NCI-H2171 treated with DMSO at 0.1 percent for 48 hours (cell line): ENCODE measurements at places on chromosomes 1 and 21.

DNA sequence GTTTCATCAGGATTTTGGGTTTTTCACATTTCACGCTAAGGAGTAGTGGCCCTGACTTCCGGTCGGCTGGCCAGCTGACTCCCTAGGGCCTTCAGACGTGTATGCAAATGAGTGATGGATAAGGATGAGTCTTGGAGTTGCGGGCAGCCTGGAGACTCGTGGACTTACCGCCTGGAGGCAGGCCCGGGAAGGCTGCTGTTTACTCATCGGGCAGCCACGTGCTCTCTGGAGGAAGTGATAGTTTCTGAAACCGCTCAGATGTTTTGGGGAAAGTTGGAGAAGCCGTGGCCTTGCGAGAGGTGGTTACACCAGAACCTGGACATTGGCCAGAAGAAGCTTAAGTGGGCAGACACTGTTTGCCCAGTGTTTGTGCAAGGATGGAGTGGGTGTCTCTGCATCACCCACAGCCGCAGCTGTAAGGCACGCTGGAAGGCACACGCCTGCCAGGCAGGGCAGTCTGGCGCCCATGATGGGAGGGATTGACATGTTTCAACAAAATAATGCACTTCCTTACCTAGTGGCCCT is 23.1 kb upstream of the TNFRSF1B start:
- DNase-seq = no peak

- DNase-seq = peak; percentile 70
These were observed 83.0 kb downstream of the MAN1C1 start for GRCh38 chr1:25699500-25700143.

DNA sequence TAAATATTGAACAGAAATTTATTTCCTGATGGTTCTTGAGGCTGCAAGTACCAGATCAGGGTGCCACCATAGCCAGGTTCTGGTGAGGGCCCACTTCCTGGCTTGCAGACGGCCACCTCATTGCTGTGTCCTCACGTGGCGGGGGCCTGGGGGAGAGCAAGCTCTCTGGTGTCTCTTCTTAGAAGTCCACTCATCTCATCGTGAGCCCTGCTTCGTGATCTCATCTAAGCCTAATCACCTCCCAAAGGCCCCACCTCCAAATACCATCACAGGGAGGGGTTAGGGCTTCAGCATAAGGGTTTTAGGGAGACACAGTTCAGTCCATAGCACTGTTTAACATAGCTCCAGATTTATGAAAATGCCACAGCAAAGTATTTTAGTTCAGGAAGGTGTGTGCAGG is 119.7 kb downstream of the PRDM2 start:
- DNase-seq = no peak

GRCh38 chr1:230922620-230923019 is 54.3 kb upstream of the C1orf198 start:
- DNase-seq = no peak

GRCh38 chr1:93651695-93652094 is 29.9 kb downstream of the BCAR3 start:
- no peak for DNase-seq

DNA sequence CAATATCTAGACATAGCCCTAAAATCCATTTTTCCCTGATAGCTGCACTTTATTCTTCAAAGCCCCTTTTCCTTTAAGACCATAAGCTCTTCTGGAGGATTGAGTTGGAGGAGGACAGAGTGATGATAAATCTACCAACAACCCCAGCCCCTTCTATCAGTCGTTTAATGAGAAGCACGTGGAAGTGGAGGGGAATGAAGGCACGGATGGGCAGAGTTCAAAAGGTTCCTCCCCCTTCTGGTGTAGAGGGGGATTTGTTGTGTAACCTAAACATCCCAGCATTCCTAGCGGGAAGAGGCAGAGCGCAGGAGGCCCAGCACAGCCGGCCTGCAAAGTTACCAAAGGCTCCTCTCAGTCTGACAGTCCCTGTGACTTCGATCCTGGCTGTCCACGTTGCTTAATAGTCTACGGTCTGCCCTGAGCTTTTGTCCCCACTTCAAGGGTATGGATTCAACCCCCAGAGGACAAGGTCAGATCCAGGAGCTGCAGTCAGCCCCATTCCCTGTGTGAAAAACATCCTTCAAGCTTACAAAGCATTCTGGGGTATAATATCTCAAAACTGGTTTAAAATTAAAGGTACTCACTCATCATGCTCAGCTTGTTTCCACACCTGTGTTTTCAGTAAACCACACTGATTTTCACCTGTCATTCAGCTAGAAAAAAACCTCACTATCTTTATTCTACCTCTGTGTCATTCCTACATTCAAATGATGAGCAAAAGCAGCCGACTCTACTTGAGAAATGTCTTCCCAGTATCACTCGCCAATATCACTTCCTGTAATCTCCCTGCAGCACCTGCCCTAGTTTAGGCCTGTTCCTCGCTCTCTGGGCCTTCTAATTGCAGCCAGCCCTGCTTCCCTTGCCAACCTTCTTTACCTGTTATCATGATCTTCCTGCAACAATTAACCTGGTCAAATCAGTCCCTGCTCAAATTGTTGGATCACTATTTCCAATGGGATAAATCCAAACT is 117.9 kb downstream of the PLPP3 start:
- DNase-seq = no peak

DNA sequence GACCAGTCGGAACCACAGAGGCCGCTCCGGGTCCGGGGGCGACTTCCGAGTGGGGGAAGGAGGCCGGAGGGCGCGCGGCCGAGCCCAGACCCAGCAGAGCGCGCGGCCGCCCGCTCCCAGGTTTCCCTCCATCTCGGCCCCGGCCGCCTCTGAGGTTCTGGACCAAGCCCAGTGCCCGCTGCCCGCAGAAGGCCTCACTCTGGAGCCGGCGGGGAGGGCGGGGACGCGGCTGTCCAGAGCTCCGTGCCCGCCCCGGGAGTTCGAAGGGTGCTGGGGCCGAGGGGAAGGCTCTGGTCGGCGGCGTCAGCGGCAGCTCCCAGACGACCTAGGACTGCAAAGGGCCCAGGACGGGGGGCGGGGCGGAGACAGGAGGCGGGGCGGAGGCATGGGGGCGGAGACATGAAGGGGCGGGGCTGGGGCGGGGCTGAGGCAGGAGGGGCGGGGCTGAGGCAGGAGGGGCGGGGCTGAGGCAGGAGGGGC is 48.0 kb upstream of the SLC19A1 start:
- no peak for DNase-seq

GRCh38 chr21:42558846-42559245 is 45.2 kb downstream of the SLC37A1 start:
- DNase-seq = peak; percentile 8

DNA sequence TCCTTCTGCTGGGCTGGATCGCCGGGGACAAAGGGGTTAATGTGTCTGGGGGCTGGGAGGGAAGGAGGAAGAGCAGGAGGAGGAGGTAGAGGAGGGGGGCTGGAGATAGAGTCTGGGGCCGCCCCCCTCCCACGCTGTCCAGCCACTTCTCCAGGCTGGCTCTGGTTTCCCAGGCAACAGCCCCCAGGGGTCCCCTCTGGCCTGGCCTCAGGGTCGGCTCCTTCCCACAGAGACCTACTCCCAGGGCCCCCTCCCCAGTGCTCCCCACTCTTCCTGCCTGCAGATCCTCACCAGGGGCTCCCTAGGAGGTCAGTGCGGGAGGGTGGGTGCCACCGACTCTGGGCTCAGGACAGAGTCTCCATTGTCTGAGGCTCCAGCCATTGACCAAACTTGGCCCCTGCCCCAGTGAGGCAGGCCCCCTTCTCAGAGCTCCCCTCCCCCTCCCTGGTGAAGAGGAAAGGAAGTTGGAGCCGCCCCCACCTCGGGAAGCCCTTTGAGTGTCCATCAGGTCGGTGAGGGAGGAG is 34.1 kb downstream of the ARHGEF10L start:
- DNase-seq = no peak

DNA sequence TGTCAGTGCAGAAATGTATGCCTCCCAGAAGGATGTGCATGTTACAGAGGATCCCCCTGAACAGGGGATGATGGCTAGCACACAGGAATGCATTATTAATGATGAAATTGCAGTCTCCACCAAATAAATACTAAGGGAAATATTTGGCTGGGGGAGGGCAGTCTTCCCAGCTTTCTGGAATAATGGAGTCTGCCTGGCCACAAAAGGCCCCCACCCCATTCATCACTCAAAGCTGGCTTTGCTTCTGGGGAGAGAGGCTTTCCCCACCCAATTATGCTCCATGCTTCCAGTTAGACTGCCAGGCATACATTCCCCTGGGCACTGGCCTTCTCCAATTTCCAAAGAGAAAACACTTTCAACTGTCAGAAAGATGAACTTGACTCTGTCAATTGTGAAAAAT is 302.7 kb downstream of the SIPA1L2 start:
- peak; percentile 69 for DNase-seq

DNA sequence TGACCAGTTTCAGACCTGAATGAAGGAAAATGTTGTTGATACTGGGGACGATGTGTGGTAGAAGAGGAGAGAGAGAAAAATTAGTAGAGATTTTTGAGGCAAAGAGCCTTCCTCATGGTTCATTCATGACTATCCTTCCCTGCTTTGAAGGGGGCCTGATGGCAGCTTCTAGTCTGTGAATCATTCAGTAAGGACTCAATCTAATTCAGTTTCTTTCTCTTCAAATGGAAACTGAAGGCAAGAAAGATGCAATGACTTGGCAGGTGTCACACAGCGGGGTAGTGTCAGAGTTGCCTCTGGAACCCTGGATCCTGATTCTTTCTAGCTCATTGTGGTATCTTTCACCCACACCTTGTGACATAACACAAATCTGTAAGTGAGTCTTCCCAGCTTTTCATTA is 14.9 kb upstream of the CD5L start:
- DNase-seq = no peak

DNA sequence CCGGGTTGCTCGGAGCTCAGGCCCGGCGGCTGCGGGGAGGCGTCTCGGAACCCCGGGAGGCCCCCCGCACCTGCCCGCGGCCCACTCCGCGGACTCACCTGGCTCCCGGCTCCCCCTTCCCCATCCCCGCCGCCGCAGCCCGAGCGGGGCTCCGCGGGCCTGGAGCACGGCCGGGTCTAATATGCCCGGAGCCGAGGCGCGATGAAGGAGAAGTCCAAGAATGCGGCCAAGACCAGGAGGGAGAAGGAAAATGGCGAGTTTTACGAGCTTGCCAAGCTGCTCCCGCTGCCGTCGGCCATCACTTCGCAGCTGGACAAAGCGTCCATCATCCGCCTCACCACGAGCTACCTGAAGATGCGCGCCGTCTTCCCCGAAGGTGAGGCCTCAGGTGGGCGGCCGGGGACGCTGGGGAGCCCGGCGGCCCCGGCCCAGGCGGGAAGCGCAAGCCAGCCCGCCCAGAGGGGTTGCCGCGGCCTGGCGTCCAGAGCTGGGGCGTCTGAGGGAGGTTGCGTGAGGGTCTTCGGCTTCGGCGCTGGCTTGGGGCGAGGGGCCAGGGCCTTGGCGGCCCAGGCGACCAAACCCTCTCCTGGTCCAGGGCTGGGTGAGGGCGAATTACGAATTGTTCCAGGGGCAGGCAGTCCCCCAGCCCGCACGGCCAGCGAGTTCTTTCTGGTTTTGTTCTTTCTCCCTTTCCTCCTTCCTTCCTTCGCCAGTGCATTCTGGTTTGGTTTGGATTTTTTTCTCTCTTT is 805 bp downstream of the SIM2 start:
- DNase-seq = no peak

DNA sequence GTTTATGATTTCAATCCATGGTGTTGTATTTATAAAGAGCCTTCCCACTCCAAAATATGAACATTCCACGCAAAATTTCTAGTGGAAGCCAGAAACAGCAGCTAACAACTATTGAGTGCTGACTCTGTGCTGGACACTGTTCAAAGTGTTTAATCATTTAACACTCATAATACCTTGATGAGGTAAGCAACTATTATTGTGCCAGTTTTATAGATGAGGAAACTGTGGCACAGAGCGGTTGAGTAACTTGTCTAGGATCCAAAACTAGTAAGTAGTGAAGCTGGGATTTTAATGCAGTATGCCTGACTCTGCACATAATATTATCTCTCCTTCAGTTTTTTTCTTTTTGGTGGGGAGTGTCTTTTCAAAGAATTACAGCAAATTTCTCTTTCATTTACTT is 228.3 kb downstream of the SLC35F3 start:
- no peak for DNase-seq

DNA sequence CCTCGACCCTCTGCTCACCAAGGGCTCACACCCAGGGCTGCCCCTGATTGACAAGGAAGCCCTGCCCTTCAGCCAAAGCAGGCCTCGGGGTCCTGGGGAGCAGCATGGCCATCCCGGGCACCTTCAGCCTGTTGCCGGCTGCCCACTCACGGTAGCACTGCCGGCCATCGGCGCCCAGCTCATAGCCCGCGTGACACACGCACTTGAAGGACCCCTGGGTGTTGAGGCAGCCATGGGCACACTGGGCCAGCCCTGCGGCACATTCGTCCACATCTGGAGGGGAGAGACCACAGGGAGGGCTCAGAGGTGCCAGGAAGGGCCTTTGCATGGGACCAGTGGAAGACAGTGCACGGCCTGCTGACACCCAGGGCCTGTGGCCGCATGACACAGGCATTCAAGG is 57.4 kb downstream of the ARHGEF16 start:
- DNase-seq = no peak

- DNase-seq = no peak
These were observed 34.4 kb downstream of the MRPL39 start for GRCh38 chr21:25572861-25573310.

DNA sequence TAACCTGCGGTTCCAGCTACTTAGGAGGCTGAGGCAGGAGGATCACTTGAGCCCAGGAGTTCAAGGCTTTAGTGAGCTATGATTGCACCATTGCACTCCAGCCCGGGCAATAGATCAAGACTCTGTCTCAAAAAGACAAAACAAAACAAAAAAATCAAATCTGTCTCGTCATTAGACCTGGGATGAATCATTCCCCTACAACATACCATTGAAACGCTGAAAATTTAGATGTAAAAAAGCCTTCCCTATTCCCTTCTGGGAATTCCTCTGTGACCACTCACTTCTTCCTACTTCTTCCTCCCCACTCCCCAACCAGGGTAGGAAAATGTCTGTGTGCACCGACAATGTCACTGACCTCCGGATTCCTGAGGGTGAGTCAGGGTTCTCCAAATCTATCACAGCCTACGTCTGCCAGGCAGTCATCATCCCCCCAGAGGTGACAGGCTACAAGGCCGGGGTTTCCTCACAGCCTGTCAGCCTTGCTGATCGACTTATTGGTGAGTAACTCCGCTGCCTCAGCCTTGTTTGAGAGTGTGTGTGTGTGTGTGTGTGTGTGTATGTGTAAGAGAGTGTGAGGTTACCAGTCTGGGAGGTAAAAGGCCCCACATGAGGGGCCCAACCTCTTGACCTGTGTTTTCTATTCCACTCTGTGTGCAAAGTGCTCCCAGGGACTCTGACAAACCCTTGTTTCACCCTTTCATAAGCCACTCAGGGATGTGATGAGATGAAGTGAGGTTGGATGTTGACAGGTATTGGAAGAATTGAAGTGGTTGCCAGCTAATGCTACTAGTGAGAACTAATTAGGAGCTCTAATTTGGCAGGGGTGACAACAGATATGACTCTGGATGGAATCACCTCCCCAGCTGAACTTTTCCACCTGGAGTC is 16.3 kb upstream of the SARS1 start:
- no peak for DNase-seq

DNA sequence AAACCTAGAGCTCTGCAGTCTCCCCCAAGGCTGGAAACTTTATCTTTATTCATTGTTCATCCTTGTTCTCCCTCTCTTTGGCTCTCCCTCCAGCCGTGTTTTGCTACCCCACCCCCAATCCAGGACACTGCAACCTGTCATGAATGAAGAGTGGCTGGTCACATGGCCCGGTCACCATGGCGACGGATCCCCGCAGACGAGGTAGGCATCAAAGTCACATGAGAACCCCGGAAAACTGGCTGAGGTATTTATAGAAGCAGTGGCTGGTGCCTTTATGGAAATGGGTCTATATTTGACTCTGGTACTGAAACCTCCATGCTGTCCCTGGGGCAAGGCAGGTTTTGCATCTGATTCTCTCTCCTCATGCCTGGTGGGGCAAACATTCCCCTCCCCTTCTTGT is 13.4 kb upstream of the SLC6A17 start:
- DNase-seq = peak; percentile 94
